ENCODE measurements at places on chromosomes 4 and X.

- no peak for DNase-seq
Observed at GRCh38 chrX:26822448-26822847, 606.5 kb downstream of the MAGEB5 start.

DNA sequence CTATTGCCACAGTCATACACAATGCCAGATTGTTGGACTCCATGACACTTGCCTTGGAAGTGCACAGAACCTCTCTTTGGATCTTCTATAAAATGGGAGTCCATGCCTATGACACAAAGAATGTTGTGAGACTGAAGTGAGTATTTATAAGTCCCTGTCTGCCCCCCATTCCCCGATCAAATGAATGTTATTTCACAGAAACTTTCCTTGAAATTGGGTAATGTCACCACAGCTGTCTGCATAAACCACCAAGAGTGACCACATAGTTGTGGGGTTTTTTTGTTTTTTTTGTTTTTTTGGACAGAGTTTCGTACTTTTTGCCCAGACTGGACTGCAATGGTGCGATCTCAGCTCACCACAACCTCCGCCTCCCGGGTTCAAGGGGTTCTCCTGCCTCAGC is 27.1 kb upstream of the REST start:
- DNase-seq = no peak

DNA sequence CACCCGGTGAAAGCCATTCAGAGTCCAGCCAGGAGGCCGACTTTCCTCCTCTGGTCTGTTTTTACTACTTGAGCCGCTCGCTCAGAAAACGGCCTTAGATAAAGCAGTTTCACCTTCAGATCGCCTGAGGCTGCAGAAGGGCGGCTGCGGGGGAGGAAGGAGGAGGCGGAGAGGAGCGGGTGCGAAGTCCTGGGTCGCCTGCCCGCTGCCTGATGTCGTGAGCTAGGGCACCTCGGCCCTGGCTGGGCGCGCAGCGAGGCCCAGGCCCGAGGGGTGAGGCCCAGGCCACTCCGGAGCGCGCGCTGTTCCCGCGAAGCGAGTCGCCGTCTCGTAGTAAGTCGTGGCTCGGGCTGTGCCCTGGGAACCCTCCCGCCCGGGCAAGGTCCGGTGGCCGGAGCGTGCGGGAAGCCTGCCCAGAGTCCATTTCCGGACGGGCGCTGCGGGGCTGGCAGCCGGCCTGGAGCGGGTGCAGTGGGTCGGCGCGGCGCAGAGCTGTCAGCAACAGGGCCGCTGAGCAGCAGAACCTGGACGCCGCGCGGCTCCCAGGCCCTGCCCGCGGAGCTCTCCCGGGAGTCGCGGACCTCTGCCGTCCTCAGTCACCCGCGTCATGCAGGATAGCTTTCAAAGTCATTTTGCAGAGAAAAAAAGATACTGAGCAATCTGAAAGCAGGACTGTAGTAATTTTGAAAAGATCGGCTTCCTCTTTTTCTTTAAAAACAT is 18.6 kb downstream of the TRIM2 start:
- peak; percentile 53 for DNase-seq

GRCh38 chr4:111323916-111324315 is 701.0 kb upstream of the PITX2 start:
- no peak for DNase-seq

DNA sequence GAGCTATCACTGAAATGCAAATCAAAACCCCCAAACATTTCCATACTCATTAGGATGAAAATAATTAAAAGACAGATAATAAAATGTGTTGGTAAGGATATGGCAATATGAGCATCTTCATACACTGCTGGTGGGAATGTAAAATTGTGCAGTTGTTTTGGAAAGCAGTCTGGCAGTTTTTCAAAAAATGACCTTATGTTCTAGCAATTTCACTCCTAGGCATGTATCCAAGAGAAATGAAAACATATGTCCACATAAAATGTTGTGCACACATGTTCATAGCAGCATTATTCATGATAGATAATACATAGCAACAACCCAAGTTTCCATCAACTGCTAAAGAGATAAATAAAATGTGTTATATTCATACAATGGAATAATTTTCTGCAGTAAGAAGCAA is 14.8 kb upstream of the GPRASP2 start:
- DNase-seq = no peak

DNA sequence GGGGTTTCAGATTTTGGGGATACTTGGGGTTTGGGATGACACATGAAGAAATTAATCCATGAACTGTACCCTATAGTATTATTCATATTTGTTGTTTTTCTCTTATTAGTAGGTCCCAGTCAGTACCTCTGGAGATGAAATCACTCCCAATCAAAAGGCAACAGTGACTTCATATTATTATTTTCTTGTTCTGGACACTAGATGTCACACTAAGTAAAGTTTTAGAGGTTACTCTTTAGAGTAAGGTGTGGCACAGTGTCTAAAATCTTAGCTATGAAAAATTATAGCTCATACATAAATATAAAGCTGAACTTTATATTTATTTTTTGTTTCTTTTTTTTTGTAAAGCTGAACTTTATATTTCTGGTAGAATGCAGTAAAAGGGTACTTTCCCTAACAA is 35.1 kb downstream of the FAM114A1 start:
- DNase-seq = no peak

DNA sequence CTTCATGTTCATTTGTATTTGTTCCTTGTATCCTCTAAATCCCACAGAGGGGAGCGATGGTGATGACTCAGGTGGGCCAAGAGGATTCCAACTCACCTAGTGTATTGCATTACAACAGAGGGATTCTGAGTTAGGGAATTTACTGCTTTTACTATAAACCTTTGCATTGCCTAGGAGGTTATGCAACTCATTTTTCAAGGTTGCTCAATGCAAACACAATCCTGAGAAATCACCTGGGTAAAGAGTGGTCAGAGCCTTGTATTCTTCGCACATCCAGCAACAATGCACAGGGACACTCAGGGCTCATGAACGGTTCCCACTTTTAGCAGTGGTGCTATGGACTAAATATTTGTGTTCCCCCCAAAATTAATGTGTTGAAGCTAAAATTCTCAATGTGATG is 28.6 kb upstream of the LSM6 start:
- DNase-seq = no peak

GRCh38 chr4:2942532-2943363 is 20.5 kb downstream of the NOP14 start:
- DNase-seq = no peak

- DNase-seq = no peak
Observed at GRCh38 chrX:38654302-38654701, 93.0 kb downstream of the TSPAN7 start.

DNA sequence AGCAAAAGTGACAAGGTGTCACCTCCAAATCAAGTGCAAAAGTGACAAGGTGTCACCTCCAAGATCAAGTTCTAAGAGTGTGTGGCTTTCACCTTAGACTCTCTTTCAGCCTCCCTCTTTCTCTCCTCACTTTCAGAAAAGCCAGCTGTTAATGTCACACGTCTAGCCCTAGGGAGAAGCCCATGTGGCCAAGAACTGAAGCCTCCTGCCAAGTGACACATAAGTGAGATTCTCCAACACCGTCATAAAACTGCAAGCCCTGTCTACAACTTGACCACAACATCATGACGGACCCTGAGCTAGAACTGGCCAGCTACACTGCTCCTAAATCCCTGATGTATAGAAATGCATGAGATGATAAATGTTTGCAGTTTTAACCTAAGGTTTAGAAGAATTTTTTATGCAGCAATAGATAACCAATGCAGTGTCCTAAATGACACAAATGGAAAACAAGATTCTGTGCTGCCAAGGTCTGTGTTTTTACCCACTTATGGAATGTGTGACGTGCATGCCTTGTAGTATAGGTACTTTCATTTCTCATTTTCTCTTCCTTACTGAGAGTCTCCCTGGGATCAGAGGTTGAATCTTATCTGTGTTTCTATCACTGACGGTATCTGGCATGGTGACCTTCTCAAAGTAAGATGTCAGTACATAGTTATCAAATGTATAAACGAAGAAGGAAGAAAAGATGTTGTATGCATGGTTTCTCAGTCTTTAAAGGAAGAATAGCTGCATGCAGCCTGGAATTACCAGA is 25.0 kb downstream of the NLGN4X start:
- DNase-seq = no peak

- no peak for DNase-seq
Observed at GRCh38 chr4:98632258-98632657, 26.2 kb downstream of the TSPAN5 start.

GRCh38 chr4:726838-727237 is 21.2 kb downstream of the PCGF3 start:
- DNase-seq = no peak

- DNase-seq = no peak
Observed at GRCh38 chr4:173171987-173172386, 3.4 kb downstream of the GALNT7 start.

DNA sequence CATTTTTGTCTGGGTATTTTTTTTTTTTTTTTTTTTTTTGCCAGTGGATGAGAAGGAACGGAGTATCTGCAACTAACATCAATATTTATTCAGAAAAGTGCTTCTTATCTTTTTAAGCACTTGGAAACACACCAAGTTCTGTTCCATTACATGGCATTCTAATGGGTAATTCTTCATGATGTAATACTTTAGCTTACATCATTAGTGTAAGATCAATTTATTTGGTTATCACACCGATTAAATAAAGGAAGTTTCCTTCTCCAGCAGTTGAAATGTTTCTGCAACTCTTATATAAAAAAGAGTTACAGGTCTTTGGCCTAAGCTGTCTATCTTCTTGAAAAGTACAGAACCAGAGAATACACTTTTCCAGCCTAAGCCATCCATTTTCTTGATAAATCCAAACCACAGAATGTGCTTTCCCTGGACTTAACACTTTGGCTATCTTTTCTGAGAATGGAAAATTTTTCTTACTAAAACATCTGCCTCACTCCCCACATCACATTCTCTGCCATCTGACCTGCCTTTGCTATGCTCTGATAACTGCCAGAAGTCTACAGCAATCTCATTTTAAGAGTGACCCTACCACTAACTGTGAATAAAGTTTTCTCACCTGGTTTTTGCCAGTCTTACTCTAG is 191.9 kb upstream of the MAB21L2 start:
- DNase-seq = no peak

DNA sequence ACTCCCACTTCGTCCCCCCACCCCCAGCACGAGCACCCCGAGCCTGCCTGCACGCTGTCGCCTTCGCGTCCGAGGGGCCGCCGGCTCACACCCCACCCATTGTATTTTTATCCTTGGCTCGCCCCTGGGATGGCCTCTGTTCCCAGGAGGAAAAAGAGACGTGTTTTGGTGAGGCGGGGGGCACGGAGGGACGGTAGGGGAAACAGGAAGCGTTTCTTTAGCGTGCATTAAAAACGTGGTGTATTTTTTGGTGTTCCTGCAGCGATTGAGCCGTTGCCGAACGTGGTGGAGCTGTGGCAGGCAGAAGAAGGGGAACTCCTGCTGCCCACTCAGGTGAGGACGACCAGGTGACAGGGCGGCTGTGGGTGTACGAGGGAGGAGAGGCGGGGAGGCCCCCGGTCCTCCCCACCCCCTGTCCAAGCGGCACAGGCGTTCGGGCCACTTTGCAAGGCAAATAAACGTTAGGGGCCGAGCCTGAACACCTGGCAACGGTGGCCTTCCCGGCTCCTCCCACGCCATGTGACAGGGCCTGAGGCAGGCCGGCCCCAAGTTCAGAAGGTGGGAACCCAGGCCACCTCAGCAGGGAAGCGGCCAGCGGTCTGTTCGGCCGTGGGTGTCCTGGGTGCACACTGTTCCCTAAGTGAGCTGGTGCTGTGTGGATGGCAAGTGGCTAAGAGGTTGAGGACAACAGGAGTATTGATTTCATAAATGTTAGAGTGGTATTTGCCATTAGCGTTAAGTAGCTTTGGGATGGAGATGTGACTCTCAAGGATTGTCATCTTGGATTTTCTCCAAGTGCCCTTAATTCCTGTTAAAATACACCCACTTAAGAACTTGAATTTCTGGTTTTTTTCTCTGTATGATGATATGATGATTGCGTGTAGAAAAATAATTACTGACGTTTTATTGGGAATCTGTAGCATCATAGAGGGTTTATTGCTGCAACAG is 1.1 kb downstream of the TMEM131L start:
- DNase-seq = no peak

DNA sequence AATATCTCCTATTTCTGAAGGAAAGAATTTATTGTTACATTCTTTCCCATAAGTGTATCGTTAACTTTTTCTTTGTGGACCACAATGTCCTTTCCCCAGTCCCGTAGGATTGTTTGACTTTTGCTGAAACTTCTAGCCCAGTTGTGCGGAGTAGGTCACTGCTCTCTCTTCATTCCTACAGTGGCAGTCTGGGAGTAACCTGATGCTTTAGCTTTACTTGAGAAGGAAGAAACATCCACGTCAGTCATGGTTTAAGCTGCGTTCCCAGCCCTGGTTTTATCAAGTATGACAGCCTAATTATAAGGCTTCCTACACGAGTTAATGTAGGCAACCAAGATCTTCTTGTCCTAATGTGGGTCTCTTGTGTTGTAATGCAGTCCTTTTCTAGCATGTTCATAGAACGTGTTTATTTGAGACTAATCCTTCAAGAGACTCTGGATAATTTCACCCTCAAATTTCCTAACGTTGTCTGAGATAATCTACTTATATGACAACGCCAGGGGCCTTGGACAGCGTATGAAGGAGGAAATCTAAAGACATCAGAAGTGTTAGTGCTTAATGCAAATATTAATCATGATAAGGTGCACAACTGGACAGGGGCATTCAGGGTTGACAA is 40.8 kb upstream of the GRPR start:
- no peak for DNase-seq

DNA sequence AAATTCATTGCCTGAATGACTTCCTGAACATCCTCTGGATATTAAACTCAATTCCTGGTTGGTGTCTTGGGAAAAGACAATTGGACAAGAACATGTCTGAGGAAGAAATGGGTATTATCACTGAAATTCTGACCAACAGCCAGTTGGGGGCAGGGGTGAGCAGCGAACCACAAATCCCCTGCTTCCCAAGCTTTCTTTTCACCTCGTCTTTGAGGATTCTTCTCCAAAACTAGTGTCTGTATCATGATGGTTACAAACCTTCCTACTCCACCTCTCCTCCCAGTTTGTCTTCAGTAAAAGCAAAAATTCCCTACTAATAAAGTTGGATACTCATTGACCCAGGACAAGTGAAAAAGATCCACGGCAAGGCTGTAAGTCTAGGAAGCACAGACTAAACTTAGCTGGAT is 48.3 kb upstream of the WDR1 start:
- DNase-seq = peak; percentile 62

GRCh38 chr4:167359711-167360110 is 125.4 kb upstream of the SPOCK3 start:
- DNase-seq = no peak

GRCh38 chr4:138446456-138446855 is 204.3 kb upstream of the SLC7A11 start:
- DNase-seq = no peak

- DNase-seq = no peak
Observed at GRCh38 chrX:42090395-42090794, 167.0 kb upstream of the CASK start.

GRCh38 chr4:148216866-148217814 is 225.1 kb downstream of the NR3C2 start:
- no peak for DNase-seq

Data from hepatic stellate cell (primary cell).